ENCODE measurements at places on chromosomes 7 and 10.

GRCh38 chr10:44960482-44961229, 1.1 kb downstream of the RASSF4 start:
- no peak for DNase-seq

GRCh38 chr10:115992236-115992986, 280.6 kb downstream of the GFRA1 start:
- DNase-seq: no peak

GRCh38 chr7:55144333-55145317, 125.8 kb downstream of the EGFR start:
- DNase-seq: no peak

- DNase-seq: peak; percentile 32
Observed at GRCh38 chr7:40826411-40827221, 691.8 kb downstream of the SUGCT start.

GRCh38 chr10:22391600-22391999, 46.3 kb downstream of the SPAG6 start:
- no peak for DNase-seq

- peak; percentile 33 for DNase-seq
Observed at GRCh38 chr7:23530405-23530804, 1.4 kb downstream of the TRA2A start.

DNA sequence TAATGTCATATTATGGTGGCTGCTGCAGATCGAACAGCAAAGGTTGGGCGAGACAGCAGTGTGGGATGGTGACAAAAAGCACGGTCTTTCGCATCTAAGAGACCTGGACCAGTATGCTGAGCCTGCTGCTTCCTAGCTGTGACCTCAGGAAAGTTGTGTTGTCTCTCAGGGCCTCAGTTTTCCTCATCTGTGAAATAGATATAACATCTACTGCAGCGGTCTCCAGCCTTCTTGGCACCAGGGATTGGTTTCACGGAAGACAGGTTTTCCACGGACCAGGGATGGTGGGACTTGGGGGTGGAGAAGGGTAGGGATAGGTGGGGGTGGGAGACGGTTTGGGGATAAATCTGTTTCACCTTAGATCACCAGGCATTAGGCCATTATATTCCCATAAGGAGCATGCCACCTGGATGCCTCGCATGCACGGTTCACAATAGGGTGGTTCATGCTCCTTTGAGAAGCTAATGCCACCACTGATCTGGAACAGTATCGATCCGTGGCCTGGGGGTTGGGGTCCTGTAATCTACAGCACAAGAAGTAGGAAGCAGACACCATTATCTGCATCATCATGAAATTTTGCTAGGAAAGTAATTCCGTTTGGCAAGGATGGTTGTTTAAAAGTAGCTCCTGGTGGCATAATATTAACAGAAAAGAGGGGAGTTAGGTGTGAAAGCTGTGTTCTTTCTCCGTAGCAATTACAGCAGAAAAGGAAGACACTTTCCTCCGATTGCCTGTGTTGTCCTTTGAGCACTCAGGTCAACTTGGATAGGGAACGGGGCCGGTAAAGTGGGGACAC, 10.8 kb downstream of the KLF6 start:
- DNase-seq: no peak

DNA sequence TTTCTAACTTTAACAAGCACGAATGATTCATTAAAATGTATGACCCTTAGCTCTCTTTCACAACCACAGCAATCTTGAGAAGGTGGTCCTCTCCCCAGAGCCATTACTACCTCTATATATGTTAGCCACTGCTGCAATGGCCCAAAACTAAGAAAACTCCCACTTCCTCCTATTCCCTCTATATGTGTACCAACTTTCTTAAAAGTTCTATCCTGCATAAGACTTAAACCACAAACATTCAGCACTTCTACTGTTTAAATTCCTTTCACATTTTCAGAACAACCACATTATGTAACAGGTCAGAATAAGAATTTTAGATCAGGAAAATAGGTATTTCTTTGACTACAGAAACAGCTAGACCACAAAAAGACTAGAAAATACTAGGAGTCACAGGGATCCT, 36.2 kb downstream of the WASL start:
- peak; percentile 40 for DNase-seq

Data from AG20443 (cell line).